ENCODE measurements at places on chromosomes 12 and 14.

DNA sequence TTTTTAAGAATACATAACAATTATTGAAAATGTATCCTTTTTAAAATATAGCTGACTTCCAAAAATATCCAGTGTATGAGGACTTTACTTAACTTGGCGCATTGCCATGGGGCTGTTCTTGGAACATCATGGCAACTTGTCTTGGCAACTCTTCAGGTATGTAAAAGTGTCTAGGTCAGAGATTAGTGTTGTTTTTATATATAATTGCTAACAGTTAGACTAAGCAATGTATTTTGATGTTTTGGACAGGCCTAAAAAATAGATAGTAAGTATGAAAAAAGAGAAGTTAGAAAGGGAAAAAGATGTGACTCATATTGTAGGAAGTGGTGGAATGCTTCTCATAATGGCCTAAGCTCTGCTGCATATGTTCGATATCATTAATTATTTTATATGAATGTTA is 70.9 kb downstream of the MON2 start:
- DNase-seq, result no peak

GRCh38 chr12:15355766-15356165 is 33.5 kb downstream of the PTPRO start:
- DNase-seq, result no peak

GRCh38 chr12:16034136-16034817 is 123.1 kb downstream of the DERA start:
- no peak for DNase-seq

DNA sequence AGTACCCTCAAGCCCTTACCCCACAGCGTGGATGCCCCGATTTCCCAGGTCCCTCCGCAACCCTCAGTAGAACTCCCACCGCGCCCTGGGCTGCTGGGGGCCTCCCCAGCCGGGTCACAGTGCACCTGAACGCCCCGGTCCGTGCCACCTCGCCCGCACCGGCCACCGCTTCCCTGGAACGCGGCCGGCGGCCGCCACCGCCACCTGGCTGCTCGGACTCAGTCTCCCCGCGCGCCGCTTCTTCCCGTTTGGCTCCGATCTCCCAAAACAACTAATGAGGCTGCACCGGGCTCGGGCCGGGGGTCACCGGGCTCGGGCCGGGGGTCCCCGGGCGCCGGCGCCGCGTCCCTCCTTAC is 1.0 kb downstream of the ITPK1 start:
- no peak for DNase-seq

GRCh38 chr14:24710403-24711112 is 76.6 kb upstream of the GZMB start:
- no peak for DNase-seq

GRCh38 chr12:82411546-82412230 is 53.4 kb downstream of the METTL25 start:
- no peak for DNase-seq

- no peak for DNase-seq
Observed at GRCh38 chr12:124814741-124815613, 48.7 kb downstream of the SCARB1 start.

GRCh38 chr12:19035536-19035935 is 94.0 kb upstream of the PLEKHA5 start:
- no peak for DNase-seq

DNA sequence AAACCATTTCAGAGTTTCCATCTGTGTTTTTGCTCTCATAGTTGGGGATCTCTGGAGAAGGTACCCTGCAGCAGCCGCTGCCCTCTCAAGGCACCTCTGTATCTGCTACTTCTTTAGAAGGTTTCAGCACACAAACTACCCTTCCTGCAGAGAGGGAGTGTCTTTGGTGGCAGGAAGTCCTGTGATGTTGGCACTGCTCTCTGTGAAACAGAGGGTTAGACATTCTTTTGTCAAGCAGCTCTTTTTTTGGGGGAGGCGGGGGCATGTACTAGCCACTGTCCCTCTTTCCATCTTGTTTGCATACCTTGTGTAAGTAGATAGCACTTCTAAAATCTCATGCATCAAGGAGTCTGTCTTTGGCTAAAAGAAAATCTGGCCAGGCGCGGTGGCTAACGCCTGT is 352.6 kb downstream of the BMP4 start:
- no peak for DNase-seq

GRCh38 chr12:122457627-122458026 is 35.2 kb upstream of the CLIP1 start:
- no peak for DNase-seq

DNA sequence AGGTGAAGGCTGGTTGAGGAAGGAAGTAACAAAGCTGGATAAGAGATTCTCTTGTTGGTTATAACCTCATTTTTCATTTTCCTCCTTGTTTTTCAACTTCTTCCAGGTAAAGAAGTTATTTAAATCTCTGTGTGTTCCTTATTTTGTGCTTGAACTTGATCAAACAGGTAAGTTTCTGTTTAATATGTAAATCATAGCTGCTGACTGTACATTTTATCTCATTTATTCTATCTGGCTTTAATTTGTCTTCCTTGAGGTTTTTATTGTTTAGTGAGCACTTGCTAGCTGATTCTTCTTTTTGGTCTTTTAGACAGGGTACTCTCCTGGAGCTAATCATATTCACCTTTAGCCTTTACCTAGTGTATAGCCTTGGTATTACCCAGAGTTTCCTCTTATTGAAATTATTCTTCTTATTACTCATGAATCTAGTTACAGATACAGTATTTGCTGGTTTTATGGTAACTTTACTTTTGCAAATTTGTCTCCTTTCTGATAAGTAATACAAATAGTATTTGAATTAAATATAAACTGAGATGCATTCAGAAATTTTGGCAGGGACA is 42.4 kb downstream of the TXNRD1 start:
- no peak for DNase-seq

- DNase-seq, result no peak
Observed at GRCh38 chr12:68158432-68158831, 1.1 kb downstream of the IFNG start.

GRCh38 chr12:6070472-6071257 is 53.8 kb downstream of the VWF start:
- no peak for DNase-seq

DNA sequence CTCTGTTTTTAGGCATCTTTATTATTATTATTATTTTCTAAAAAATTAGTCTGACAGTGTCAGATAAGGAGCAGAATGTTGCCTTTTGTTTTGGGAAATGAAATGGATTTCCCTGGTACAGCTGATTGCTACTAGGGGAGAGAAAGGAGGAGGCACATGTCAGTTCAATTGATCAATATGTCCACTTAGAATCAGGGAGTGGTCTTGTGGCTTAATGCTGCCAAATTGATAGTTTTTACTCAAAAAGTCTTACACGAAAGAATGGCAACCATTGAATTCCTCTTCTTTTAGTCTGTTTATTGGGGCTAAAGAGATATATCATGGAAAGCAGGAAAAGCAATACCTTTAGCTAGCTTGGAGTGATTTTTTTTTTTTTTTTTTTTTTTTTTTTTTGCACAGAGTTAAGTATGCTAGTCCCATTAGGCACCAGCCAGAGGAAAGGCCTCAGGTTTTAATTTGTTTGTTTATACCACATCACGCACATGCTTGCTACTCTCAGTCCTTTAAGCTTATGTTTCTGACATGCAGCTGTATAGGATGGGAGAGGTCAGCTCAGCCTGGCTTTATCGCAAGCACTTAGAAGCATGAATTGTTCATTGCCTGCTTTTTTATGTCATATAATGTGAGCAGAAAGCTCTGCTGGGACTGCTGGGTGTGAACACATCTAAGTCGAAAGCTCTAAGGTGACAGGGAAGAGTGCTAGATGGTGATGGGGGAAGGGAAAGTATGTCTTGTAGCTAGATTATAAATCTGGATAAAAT is 1.4 kb downstream of the AKAP6 start:
- no peak for DNase-seq

DNA sequence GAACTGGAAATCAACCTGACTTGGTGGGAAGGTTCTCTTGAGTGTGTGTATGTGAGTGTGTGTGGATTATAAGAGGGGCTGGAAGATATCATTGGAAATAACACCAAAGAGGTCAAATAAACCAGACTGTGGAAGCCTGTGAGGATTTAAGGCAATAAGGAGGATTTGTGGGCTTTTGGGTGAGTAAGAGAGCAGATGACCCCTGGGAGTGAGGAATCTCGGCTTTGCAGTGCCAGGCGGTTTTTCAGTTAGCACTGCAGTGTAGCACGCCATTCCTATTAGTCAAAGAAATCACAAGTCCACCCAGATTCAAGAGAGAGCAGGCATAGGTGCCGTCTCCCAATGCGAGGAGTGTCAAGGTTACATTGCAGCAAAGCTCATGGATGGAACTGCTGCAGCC is 63.3 kb downstream of the CALM1 start:
- no peak for DNase-seq

DNA sequence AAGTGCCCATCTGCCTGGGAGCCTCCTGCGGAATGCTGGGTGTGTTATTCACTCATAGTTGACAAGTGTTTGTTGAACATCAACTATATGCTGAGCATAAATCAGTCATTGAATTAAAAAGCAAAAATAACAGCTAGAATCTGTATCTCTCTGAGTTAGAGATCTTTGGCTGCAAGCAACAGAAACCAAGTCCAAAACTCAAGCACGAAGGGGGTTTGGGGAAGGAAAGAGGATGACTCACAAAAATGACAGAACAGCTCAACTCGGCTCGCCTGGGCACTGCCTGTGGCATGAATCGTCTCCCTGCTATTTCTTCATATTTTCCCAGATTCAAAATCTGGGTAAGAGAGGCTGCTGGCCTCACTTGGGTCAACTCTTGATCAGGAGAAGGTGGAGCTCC is 72.6 kb upstream of the NCOR2 start:
- no peak for DNase-seq

DNA sequence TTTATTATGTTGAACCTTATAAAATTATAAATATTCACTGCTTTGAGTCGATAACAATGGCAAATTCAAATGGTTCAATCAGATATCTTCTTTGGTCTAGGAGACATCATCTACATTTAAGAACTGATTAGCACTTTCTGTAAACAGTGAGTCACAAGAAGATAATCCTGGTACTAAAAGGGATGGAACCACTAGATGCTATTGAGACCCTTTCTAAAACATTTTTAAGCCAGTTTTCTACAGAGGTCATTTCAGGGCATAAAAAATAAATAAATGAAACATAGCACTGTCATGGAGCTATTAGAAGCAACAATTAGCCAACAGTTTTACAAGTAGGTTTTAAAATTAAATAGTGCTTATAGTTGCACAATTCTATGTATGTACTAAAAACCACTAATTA is 212.2 kb downstream of the DUSP6 start:
- no peak for DNase-seq

- DNase-seq, result no peak
Observed at GRCh38 chr12:132620899-132621656, 2.5 kb downstream of the P2RX2 start.

DNA sequence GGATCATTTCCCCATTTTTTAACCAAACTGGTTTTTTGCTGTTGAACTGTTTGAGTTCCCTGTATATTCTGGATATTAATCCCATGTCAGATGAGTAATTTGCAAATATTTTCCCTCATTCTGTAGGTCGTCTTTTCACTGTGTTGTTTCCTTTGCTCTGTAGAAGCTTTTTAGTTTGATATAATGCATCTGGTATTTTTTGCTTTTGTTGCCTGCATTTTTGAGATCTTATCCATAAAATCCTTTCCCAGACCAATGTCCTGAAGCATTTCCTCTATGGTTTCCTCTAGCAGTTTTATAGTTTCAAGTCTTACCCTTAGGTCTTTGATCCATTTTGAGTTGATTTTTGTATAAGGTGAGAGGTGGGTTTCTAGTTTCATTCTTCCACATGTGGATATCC is 71.3 kb downstream of the LRP6 start:
- DNase-seq, result no peak

DNA sequence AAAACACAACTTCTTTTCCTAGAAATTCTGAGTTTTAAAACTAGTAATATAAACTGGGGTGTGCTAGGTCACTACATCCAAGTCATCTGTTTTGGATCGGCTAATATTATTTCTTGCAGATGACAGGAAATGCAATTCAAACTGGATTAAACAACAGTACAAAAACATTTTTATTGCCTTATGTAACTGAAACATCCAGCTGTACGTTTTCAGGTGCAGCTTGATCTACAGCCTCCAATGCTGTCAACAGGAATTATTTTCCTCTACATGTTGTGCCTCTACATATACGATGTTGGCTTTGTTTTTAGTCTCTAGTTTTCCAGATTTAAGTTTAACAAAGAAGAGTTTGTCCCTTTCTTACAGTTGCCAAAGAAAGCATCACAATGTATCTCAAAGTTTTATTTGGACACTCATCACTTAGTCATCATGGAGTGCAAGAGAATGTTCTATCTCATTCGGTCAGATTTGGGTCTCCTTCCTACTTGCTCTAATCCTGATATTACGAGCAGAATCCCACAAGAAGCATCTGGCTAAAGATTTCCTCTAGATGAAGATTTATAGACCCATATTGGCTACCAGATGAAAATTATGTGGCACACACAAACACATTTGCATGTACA is 326.7 kb downstream of the SLC6A15 start:
- DNase-seq, result no peak

DNA sequence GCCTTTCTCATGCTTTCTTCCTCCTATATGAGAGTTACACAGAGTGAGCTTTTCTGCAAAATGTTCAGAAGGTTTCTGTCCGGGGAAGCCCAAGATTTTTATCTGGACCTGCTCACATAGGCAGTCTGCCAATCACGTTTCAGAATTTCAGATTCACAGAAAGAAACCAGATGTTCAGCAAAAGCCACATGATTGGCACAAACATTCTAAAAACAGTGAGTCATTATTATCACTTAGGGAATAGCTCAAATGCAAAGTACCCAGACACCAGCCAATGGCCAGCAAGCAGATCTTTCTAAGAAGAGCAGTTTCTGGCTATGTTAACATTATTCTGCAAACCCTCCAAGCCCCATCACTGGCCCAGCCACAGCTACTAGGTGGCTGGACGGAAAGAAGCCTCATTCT is 1558.5 kb upstream of the TMEM132C start:
- no peak for DNase-seq

GRCh38 chr14:33467971-33468370 is 482.9 kb downstream of the EGLN3 start:
- no peak for DNase-seq

DNA sequence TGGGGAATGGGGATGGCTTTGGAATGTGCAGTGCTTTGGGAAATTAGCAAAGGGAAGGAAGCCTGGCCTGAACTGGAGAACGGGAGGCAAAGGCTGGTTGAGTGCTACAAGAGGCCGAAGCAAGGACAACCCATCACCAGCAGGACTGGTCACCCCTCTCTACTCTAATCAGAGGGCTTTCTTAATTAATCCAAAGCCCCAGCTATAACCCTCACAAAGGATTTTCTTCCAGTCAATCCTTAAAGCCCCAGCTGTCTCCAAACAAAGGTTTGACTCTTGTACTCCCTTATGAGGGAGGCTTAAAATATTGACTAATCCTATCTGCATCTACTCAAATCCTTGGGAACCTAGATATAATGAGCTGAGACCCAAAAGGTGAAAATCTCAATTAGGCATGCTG is 256.3 kb downstream of the NTF3 start:
- no peak for DNase-seq
